Suppressor macrophage treated with lipopolysaccharide for 1 hour (primary cell): ENCODE measurements at places on chromosomes 16 and 17.

DNA sequence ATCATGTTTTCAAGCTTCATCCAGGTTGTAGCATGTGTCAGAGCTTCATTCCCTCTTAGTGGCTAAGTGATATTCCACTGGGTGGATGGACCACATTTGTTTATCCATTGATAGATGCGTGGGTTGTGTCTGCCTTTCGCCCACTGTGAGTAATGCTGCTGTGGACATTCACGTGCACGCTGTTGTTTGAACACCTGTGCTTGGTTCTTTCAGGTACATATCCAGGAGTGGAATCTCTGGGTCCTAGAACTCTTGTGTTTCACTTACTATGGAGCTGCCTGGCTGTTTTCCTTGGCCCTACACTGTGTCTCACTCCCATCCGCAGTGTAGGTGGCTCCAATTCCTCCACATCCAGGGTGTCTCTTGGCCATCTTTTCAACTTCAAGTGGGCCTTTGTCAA, 224.2 kb downstream of the C16orf95 start:
- DNase-seq = no peak

- DNase-seq = no peak
Observed at GRCh38 chr17:43658900-43659299, 2.8 kb downstream of the MEOX1 start.

DNA sequence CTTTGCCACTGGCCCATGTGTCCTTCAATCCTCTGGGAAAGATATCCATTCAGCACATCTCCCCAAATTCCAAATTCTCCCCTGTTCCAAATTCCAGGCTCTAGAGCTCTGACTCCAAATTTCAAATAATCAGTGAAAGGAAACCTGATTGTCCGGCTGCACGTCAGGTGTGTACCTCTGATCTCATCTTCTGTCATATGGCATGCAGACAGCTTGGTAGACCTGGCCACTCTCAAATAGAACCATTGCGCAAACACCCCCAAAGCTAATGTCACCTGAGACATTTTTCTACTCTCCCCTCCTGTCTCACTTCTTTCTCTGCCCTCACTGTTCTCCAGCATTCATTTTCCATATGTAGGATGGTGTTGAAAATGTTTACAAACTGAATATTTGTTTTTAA, 337.0 kb upstream of the DYNLRB2 start:
- no peak for DNase-seq

- no peak for DNase-seq
Observed at GRCh38 chr16:80981103-80981502, 25.6 kb downstream of the CMC2 start.

GRCh38 chr17:63066158-63066813, 100.3 kb downstream of the TANC2 start:
- DNase-seq = no peak

DNA sequence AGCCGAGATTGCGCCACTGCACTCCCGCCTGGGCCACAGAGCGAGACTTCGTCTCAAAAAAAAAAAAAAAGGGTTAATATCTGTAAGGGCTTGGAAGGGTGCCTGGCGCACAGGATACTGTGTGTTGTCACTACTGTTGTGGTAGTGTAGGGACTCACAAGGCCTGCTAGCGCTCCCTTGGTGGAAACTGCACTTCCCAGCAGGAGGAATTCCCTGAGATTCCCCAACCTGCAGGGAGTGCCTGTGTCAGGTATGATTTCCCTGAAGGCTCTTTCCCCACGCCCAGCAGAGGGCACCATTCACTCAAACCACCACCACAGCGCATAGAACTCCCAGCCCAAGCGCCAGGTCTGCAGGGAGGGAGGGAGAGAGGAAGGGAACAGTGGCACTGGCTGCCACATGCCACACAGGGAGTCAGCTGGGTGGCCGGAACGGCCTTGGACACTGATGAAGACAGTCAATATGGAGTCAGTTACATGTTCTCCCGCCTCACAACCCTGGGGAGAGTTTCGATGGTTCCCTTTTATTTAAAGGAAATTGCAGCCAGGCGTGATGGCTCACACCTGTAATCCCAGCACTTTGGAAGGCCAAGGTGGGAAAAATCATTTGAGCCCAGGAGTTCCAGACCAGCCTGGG, 32.7 kb upstream of the CDH1 start:
- DNase-seq = peak; percentile 86

DNA sequence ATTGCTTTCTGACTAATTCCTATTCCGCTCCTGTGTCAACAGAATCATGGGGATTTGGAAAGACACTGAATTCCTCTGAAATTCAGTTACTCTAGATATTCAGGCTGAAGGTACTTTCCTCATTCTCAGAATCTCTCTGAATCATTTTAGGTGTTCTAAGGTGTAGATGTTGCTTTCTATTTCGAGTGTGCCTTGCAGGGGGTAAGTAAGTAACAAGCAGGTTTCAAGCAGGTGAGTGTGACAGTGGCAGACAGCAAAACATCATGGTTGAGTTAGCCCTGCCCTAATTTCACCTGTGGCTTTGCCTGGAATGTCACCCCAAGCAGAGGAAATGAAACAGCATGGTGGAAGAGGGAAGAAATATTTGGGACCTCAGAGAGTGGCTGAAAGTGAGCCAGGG, 75.1 kb downstream of the SHISA9 start:
- peak; percentile 11 for DNase-seq

DNA sequence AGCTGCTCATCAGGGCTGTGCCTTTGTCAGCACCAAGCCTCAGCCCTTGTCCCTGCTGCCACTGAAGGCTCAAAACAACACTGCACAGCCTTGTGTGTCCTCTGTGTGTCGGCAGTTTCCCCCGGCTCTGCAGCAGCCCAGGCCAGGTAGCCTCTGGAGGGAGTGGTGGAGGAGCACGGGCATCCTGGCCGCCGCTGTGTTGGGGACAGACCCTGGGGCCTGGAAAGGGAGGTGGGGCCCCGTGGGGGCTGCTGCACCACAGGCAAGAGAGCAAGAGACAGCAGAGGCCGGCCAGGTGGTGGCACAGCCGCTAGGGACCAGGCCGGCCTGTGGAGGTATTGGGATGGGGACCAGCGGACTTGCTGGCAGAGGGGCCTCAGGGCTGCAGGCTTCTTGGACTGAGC, 96.9 kb upstream of the ZNF750 start:
- no peak for DNase-seq

DNA sequence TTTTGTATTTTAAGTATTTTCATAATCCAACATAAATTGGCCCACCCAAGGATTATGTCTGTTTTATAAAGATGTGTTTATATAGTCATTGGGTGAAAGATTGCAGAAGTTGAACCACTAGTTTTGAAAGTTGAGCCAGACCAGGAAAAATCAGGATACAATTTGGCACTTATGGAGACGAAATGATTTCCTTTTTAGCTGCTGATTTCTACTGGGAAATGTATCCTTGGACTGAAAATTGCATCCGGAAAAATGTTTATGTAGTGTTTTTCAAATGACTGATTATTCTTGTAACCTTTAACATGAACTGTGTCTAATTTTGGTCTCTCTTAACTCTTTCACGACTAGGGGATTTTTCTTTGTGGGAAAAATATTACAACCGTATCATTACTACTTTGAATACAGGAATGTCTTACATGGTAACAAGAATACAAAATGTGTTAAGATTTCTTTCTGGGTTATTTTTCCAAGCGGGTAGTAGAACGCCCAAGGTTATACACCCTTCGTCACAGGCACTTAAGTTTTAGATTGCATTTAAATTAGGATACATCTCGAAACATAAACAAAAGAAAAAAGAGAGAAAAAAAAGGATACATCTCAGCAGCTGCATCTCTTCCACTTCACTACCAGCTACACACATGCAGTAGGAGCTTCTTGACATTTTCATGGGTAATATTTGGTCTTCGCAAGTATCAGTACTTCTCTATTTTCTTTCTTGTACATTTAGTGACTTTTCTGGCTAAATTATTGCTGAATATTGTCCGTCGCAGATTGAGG, 273.0 kb upstream of the TBX2 start:
- no peak for DNase-seq

- DNase-seq = peak; percentile 89
Observed at GRCh38 chr16:68445458-68445857, 2.9 kb downstream of the SMPD3 start.

DNA sequence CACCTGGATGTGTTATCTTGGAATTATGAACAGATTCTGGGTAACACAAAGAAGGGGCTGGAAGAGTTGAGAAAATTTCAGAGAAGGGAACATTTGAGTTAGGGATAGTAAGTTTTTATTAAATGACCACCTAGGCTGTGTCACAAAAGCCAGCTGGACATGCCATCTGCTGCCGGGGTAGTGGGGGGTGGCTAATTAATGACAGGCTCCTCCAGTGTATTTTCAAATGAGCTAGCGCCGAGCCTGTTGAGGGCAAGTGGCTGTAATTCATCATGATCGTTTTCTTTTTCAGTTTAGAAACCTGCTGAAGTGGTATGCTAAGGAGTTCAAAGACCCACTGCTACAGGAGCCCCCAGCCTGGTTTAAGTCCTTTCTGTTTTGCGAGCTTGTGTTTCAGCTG, 6.2 kb downstream of the TMEM97 start:
- DNase-seq = no peak

- DNase-seq = no peak
Observed at GRCh38 chr17:45333702-45334092, 16.9 kb upstream of the MAP3K14 start.

- DNase-seq = no peak
Observed at GRCh38 chr16:75086281-75086680, 30.3 kb downstream of the LDHD start.

GRCh38 chr16:57645691-57646387, 17.4 kb downstream of the ADGRG1 start:
- no peak for DNase-seq

- DNase-seq = no peak
Observed at GRCh38 chr16:5005916-5006315, 27.8 kb downstream of the NAGPA start.

- peak; percentile 76 for DNase-seq
Observed at GRCh38 chr16:88773812-88774291, 11.2 kb downstream of the PIEZO1 start.

DNA sequence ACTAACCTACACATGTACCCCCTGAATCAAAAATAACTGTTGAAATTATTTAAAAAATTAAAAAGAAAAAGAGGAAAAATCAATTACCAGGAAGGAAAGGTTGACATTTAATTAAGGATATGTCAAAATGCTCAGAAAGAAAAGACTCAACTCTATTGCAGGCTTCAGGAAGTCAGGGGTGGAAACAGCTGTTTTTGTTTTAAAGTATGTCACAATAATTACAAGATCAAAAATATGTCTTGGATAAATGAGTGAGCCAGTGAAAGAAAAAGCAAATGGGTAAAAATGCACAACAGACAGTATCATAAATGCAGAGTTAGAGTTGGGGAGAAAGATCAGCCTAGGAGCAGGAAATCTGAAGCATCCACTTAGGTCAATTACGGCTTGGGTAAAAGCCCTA, 146.0 kb downstream of the CDH11 start:
- no peak for DNase-seq
